ENCODE measurements at places on chromosomes 4 and X. TPM values are rescaled to one million over a fixed set of nuclear protein-coding genes. Genes with fewer than 3 reads are reported as not detected.

GRCh38 chr4:128350449-128351045 lies 62.9 kb upstream of the PGRMC2 start:
- H3K4me1 ChIP-seq: peaks cover 24% of the 10 kb centered on the region
- H3K27me3 ChIP-seq: no peaks in the 10 kb centered on the region
- DNase-seq: no peak

DNA sequence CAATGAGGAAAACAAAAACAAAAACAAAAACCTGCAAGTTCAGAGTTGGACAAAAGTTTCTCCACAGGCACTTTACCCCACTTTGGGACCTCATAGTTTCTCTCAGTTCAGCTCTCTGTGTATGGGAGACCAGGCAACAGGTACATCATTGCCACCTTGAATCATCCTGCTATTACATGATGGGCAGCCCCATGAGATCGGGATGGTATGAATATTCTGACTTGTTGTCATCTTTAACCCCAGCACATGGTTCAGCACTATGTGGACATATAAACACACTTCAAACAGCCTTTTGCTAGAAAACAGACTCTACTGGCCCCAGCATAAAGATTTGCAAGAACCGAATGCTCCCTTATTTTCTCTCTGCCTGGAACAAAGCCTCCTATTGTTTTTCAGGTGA lies 176.9 kb upstream of the SCML1 start:
- H3K27me3 ChIP-seq: peaks cover 4% of the 10 kb centered on the region
- H3K27ac ChIP-seq: peak overlapping the region; percentile 29
- no peaks in the 10 kb centered on the region for H3K36me3 ChIP-seq
- peaks cover 6% of the 10 kb centered on the region for H3K4me1 ChIP-seq

DNA sequence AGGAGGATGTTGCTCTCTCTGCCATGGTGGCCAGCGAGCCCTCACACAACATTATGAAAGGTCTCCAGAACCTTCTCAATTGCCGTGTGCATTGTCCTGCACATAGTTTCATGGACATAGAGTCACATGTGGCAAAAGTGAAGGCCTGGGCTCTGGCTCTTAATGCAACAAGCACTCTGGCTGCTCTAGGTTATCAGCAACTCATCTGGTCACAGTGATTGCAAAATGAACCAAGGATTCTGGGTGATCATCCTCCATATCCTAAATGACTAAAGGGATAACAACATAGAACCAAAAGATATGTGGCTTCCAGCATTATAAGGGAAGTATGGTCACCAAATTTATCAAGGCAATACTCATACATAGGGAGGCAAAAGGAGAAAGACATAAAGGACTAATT lies 175.2 kb downstream of the MGST2 start:
- no peaks in the 10 kb centered on the region for H3K27me3 ChIP-seq
- no peaks in the 10 kb centered on the region for H3K4me1 ChIP-seq
- H3K4me3 ChIP-seq: no peak overlapping the region
- no peak overlapping the region for H3K27ac ChIP-seq

DNA sequence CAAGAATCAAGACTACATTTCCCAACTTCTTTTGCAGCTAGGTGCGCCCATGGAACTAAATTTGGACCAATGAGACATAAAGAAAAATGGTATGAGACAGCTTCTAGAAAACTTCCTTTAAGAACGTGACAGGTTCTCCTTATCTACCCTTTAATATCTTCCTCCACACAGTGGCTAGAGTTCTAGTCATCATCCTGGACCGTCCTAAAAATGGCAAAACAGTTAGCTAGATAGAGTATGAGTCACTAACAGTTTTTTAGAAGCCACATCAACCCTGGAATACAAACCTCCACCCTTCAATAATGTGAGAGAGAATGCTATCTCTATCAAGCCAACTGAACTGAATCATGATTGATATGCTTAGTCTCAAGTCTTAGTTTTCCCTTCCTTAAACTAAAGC lies 267.9 kb upstream of the SLC7A11 start:
- H3K36me3 ChIP-seq: no peaks in the 10 kb centered on the region
- DNase-seq: no peak
- no peak overlapping the region for H3K27ac ChIP-seq
- no peaks in the 10 kb centered on the region for H3K27me3 ChIP-seq
- no peak overlapping the region for H3K4me3 ChIP-seq

DNA sequence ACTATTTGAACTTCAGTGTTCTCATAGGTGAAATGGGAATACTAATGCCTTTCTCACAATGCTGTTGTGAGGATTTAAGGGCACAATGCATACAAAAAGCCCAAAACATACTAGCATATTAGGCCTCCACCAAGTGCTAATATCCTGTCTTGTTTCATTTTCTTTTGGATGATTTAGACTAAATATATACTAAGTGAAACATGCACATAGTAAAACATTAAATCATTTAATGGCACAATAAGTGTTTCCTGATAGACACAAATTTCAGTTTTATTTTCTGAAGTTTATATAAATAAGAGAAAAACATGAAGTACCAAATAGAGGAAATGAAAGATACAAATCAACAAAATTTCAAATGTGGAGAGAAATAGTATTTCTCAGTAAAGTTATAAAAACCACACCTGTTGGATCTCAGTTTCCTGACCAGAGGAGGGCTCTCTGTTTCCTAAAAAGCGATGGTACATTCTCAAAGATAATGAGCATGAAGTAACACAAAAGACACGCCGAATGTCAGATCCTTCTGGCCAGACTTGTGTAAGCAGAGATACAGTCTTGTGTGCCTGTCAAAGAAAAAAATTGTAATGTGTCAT lies 25.1 kb downstream of the DDX60 start:
- no peaks in the 10 kb centered on the region for H3K4me1 ChIP-seq
- no peak overlapping the region for H3K4me3 ChIP-seq
- no peak overlapping the region for H3K27ac ChIP-seq
- H3K36me3 ChIP-seq: peaks cover 77% of the 10 kb centered on the region
- no peak for DNase-seq
- H3K27me3 ChIP-seq: no peaks in the 10 kb centered on the region

DNA sequence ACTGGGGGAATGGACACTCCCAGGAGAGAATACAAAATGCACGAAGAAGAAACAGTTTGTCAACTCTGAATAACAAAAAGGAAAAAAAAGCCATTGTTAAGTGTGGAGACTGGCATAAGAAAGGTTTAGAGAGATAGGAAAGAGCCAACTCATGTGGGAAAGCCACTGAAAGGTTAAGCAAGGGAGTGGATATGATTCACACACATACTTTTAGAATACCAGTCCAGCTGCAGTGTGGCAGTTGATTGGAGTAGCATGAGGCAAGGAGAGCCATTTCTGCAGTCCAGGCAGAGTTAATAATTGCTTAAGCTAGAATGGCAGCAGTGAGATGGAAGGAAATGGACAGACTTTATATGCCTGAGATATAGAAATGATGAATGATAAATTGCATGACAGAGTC lies 36.9 kb upstream of the ADAD1 start:
- no peaks in the 10 kb centered on the region for H3K4me1 ChIP-seq
- H3K27me3 ChIP-seq: no peaks in the 10 kb centered on the region
- no peak for DNase-seq
- H3K4me3 ChIP-seq: no peak overlapping the region
- H3K27ac ChIP-seq: no peak overlapping the region

- H3K36me3 ChIP-seq: peaks cover 17% of the 10 kb centered on the region
- DNase-seq: no peak
- H3K4me1 ChIP-seq: no peaks in the 10 kb centered on the region
Measured at GRCh38 chr4:168272488-168272887, 46.1 kb downstream of the DDX60 start.

DNA sequence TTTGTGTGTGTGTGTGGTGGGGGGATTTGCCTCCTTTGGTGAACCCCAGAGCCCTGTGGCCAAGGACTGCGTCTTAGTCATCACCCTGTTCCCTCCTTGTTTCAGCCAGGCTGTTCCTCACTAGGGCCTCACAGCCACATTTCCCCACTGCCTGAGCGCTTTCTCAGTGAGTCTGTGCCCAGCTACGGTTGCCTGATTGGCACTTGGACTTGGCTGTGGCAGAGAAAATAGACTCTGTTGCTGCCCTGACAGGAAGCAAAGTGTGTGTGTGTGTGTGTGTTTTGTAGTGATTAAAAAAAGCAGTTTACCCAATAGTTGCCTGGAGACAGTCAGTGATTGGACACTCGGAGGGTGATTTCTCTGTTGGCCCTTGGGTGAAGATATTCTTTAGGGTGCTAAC lies 113.0 kb downstream of the UCHL1 start:
- H3K27ac ChIP-seq: peak overlapping the region; percentile 20
- peak; percentile 44 for DNase-seq
- no peaks in the 10 kb centered on the region for H3K4me1 ChIP-seq
- no peaks in the 10 kb centered on the region for H3K27me3 ChIP-seq
- H3K4me3 ChIP-seq: no peak overlapping the region

DNA sequence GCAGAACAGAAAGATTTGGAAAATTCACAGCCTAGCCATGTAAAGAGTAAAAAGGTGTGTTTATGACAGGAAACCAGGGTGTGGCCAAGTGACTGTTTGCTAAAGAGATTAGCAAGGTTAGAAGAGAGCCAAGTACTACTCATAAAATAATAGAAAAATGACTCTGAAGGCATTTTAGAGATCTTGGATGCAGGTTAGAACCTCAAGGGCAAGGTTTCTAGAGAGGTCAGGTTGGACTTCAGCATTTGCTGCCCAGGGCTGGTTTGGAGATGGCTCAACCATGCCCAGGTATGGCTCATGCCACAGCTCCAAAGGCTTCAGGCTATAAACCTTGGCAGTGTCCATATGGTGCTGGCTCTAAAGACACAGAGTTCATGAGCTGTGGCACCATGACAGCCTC lies 40.6 kb upstream of the ADGRA3 start:
- H3K4me3 ChIP-seq: no peak overlapping the region
- no peaks in the 10 kb centered on the region for H3K4me1 ChIP-seq
- DNase-seq: no peak
- no peaks in the 10 kb centered on the region for H3K27me3 ChIP-seq
- no peak overlapping the region for H3K27ac ChIP-seq

GRCh38 chr4:1075809-1076699 lies 37.3 kb downstream of the RNF212 start:
- H3K27me3 ChIP-seq: no peaks in the 10 kb centered on the region
- no peak for DNase-seq
- H3K4me1 ChIP-seq: no peaks in the 10 kb centered on the region
- no peak overlapping the region for H3K27ac ChIP-seq
- H3K4me3 ChIP-seq: no peak overlapping the region

- H3K36me3 ChIP-seq: no peaks in the 10 kb centered on the region
- no peaks in the 10 kb centered on the region for H3K27me3 ChIP-seq
- H3K4me1 ChIP-seq: no peaks in the 10 kb centered on the region
- no peak overlapping the region for H3K4me3 ChIP-seq
- DNase-seq: no peak
- H3K27ac ChIP-seq: no peak overlapping the region
Measured at GRCh38 chr4:74284053-74284452, 24.2 kb upstream of the EPGN start.

GRCh38 chr4:78217557-78217956 lies 160.4 kb downstream of the FRAS1 start:
- no peak overlapping the region for H3K4me3 ChIP-seq
- H3K27me3 ChIP-seq: no peaks in the 10 kb centered on the region
- no peak for DNase-seq
- no peaks in the 10 kb centered on the region for H3K4me1 ChIP-seq
- no peaks in the 10 kb centered on the region for H3K36me3 ChIP-seq

DNA sequence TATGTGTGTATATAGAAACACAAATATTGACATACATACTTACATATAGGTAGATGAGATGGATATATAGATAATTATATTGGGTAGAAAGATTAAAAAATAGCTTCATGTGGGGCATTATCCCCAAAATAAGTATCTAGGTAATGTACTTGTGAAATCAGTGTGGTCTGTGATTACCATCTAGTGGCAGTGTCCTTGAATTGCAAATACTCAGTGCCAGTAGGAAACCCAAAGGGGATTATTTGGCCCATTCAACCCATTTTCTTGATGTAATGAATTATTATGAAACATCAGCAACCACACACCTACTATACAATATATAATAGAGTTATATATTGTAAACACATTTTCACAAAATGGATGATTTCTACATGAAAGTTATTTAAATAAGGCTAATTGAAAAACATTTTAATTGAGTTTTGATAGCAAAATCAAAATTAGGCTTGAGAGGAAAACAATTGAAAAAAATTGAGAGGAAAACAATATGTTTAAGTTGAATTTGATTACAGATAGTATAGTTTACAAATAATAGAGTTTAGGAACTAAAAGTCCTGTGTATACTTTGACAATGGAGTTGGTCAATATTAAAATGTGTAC lies 389.4 kb downstream of the GALNTL6 start:
- no peak overlapping the region for H3K4me3 ChIP-seq
- no peak for DNase-seq
- H3K27ac ChIP-seq: no peak overlapping the region

DNA sequence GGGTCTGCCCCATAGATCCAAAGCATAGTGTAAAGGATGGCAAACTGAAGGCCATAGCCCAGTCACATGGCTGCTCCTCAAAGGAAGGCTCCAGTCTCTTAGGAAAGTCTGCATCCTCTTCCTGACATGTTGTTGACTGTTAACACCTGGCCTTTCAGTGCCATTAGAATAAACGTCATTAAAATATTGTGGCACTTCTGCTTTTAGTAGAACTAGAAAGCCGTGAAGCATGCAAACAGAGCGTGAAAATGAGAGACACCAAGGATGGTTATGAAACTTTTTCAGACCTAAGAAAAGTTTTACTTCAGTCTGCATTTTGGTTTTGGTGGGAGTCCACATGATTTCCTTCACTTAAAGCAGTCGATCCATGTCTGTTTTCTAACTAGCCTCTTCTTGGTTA lies 41.1 kb upstream of the AFF2 start:
- no peak for DNase-seq
- H3K36me3 ChIP-seq: no peaks in the 10 kb centered on the region
- H3K4me3 ChIP-seq: no peak overlapping the region
- H3K27ac ChIP-seq: no peak overlapping the region

DNA sequence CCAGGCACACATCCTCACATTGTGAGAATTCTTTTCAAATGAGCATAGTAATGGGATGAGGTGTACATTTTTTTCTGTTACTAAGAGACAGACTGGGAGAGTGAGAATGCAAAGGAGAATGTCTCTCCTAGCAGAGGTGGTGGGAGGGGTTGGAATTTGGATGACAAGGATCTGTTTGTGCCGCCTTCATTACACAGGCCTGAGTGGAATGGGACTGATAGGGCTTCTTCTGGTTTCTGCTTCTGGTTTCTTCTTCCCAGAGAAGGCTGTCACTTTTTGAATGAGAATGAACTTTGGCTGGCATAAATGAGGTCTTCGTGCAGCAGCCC lies 55.4 kb downstream of the C4orf51 start:
- H3K4me1 ChIP-seq: peaks cover 39% of the 10 kb centered on the region
- H3K27me3 ChIP-seq: no peaks in the 10 kb centered on the region
- H3K36me3 ChIP-seq: no peaks in the 10 kb centered on the region
- H3K27ac ChIP-seq: no peak overlapping the region
- no peak overlapping the region for H3K4me3 ChIP-seq

Gene PRDX4
- 84.6 TPM for total RNA-seq

Gene HPGD
- total RNA-seq: 93.3 TPM

Gene RASSF6
- 5.5 TPM for total RNA-seq

Gene RBMXL3
- not detected for total RNA-seq

Gene NEIL3
- 9.3 TPM for total RNA-seq

All from stomach (tissue), 19 donors.